ENCODE measurements at places on chromosomes 5 and 9.

DNA sequence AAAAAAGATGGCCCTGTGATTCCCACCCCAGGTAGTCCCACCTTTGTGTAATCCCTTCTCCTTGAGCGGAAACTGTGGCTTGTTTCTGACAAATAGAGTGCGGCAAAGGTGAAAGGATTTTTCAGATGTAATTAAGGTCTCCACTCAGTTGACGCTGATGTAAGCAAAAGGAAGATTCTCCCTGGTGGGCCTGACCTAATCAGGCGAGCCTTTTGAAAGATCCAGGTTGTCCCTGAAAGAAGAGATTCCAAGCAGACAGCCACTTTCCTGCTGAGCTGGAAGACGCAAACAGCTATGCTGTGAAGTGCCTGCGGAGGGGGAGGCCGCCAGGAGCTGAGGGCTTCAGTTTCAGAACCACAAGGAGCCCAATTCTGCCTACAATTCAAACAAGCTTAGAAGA, 24.1 kb downstream of the PTGES start:
- no peak for DNase-seq

- no peak for DNase-seq
These were observed 1.9 kb upstream of the QRFP start for GRCh38 chr9:130898552-130898852.

DNA sequence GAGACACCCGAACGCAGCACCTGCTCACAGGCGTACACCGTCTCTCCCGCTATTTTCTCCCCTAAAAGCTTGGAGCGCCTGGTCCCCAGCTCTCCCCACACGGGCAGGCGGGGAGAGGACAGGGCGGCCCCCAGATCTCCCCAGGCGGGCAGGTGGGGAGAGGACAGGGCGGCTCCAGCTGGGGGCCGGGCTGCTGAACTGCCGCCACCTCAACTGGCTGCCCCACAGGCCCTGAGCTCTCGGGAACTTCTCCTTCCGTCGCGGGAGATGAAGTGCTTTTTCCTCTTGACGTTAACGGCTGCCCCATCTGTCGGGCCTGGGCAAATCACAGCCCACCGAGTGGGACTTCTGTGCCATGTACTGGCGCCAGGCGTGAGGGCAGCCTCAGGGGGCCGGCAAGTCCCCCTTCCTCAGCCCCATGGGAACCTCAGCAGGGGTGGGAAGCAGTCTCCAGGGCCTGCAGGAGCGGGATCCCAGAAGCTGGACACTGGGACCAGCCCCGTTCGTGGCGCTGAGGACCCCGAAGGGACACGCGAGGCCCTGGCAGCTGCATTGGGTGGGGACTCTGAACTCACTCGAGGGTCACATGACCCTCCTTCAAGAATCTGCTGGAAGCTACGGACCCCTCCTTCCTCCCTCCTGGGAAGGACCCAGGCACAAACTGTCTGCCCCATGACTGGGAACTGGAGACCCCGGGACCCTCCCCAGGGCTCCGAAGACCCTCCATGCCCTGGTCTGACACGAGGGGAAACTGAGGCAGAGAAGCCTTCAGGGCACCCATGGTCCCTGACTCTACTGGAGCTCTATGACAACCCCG, 5.7 kb upstream of the EGFL7 start:
- no peak for DNase-seq

GRCh38 chr9:116327701-116328405, 174.3 kb downstream of the PAPPA start:
- no peak for DNase-seq

- no peak for DNase-seq
These were observed 382.6 kb upstream of the DAP start for GRCh38 chr5:11143456-11144267.

- DNase-seq, result no peak
These were observed 23.3 kb upstream of the NDUFB6 start for GRCh38 chr9:32596096-32596865.

GRCh38 chr5:168324859-168325630, 33.6 kb downstream of the WWC1 start:
- peak; percentile 62 for DNase-seq

DNA sequence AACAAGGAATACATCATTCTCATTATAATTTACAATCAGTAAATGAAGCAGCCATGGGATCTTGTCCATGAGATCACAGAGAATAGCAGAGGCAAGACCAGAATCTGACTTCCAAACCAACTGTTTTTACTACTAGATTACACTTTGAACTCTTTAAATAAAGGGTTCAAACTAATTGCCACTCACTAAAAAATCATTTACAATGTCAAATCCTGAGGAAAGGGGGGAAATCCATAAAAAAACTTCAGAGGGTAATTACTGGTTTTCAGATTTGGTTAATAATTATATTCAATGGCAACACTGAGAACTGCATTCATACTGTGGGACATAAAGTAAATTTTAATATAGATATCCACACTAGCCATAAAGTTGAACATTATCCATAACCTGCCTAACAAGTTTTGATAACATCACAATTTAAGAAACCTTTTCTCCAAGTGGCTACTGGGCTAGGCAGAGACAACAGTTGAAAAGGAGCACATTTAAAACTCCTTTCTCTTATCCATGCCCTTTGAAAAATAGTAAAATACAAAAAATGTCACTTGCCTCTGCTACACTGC, 15.9 kb downstream of the PLPP1 start:
- DNase-seq, result no peak

GRCh38 chr9:5749306-5749705, 83.6 kb downstream of the ERMP1 start:
- no peak for DNase-seq

- DNase-seq, result no peak
These were observed 328.2 kb downstream of the TUSC1 start for GRCh38 chr9:25350011-25350410.

DNA sequence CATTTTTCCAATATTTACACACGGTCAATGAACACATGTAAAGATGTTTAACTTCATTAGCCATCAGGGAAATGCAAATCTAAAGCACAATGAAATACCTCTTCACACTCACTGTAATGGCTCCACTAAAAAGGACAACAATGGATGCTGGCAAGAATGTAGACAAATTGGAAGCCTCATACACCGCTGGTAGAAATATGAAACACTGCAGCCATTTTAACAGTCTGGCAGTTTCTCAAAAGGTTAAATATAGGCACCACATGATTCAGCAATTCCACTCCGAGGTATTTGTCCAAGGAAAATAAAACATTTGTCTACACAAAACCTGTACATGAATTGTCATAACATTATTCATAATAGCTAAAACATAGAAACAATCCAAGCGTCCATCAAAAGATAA, 20.0 kb downstream of the RNF145 start:
- DNase-seq, result no peak

GRCh38 chr5:101292199-101292598, 389.1 kb upstream of the ST8SIA4 start:
- DNase-seq, result no peak

DNA sequence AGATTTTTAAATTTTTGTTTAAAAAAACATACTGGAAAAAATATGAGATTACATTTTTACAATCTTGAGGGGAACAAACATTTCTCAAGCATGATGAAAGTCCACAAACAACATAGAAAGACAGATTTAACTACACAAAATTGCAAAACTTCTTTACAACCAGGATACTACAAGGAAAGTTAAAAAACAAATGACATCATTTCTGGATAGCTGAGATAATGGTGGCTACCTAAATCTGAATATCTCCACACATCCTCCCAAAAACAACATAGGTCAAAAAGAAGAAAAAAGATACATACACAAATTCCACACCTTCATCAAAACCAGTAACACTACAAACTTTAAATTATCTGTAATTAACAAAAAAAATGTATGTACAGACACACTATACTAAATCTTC, 120.8 kb upstream of the TNPO1 start:
- no peak for DNase-seq

DNA sequence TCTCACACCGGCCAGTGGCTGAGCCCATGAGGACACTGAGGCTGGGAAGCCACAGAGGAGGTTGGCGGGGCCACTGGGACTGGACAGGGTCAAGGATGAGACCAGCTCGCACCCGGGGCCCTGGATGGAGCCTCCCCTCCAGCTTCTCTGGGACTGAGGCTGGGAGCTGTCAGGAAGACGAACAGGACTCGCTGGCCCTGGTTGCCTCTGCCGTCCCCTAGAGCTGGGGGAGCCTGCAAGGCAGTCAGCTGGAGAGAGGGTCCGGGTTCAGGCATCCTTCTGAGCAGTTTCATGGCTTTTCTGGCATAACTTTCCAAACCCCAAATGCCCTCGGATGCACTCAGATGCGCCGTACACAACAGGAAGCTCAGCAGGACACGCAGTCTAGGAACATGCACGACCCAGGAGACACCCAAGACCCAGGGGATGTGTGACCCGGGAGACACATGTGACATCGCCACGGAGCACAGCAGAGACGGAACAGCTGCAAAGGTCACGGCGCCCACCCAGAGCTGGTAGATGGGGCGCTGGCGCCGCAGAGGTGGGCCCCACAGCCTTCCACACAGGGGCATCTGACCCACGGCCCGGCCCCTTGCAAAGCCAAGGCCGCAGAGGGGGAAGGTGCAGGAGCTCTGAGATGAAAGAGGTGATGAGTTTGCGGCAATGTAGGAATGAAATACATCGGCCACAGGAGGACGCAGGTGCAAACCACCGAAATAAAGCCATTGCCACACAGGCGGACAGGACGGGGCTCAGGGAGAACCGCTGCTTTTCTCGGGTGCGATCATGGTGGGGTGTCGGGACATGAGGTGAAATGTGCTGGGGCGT, 17.1 kb downstream of the TPPP start:
- DNase-seq, result no peak

- DNase-seq, result no peak
These were observed 8.2 kb downstream of the AP3B1 start for GRCh38 chr5:78286290-78286689.

- no peak for DNase-seq
These were observed 80.6 kb upstream of the ZBTB43 start for GRCh38 chr9:126724226-126724625.

DNA sequence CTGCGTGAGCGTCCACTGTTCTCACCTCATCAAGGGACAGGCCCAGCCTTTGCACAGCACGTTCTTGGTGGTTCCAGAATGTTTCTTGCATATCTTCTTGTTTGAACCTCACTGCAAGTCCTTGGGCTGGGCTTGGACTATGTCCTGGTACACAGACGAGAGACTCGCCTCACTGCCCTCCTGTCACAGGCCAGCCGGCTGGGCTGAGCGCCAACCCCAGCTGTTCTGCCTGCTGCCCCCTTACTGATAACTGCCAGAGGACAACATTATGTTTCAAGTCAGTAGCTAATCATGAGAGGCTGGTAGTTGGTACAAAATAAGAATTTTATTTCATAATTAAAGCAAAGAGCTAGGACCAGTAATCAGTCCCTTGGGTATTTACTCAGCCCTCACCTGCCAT, 52.8 kb upstream of the LRRTM2 start:
- DNase-seq, result no peak

- DNase-seq, result no peak
These were observed 15.7 kb downstream of the PTPN3 start for GRCh38 chr9:109482391-109482916.

GRCh38 chr9:93865245-93865644, 89.9 kb downstream of the BARX1 start:
- DNase-seq, result no peak

- DNase-seq, result peak; percentile 70
These were observed 29.5 kb downstream of the TNIP1 start for GRCh38 chr5:151051066-151051930.

GRCh38 chr5:55440188-55440646, 94.5 kb downstream of the PLPP1 start:
- DNase-seq, result no peak

- no peak for DNase-seq
These were observed 64.9 kb upstream of the ENTREP1 start for GRCh38 chr9:69260161-69260560.

DNA sequence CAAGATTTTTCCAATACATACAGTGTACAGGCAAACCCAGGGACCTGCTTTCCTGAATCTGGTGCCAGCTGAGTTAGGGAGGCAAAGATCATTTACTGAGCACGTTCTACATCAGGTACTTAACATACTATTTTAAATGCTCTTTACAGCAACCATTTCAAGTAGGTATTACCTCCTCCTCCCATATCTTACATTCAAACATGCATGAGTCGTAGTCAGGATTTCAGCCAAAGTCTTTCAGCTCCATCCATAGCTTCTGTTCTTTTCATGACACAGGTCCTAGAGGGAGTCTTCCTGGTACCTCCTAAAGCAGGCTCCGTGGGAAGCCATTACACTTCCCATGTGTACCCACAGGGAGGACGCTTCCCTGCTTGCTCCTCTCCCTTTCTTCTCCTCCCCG, 11.7 kb downstream of the KCNV2 start:
- no peak for DNase-seq

DNA sequence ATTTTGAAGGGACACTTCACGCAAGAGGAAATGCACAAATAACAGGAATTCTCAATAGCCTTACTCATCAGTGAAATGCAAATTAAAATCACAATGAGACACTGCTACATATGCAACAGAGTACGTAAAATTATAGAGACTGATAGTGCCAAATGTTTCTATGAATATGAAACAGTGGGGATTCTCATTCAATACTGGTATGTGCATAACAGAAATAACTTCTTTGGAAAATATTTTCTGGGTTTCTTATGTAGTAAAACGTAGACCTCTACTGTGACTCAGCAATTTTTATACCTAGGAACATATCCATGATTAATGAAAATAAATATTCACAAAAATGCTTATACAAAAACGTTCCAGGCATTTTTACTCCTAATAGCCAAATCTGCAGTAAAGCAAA, 1625.2 kb downstream of the MAT2B start:
- DNase-seq, result no peak

DNA sequence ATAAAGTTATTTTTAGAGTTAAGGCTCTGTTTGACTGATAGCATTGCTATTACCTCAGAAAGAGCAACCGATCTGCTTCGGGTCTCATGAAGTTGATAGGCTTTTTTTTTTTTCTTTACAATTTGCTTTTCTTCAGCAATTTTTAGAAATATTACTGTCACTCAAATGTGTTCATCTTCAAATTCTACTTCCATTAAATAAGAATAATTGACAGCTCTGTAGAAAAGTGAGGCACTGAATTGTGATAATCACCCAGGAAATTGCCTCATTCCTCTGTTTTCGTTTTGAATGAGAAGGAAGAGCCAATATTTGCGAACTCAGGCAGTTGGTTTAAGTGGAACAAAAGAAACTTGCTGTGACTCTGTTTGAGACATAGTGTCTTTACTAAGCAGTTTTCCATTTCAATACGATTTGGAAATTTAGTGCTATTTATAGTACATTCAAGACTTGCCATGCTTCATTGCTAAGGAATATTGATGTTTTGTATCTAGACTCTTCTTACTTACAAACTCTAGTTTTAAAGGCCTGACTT, 700.5 kb upstream of the CDH10 start:
- DNase-seq, result no peak
